Cortex of kidney (tissue), 1 donor: ENCODE measurements at places on chromosomes 2 and 18.

DNA sequence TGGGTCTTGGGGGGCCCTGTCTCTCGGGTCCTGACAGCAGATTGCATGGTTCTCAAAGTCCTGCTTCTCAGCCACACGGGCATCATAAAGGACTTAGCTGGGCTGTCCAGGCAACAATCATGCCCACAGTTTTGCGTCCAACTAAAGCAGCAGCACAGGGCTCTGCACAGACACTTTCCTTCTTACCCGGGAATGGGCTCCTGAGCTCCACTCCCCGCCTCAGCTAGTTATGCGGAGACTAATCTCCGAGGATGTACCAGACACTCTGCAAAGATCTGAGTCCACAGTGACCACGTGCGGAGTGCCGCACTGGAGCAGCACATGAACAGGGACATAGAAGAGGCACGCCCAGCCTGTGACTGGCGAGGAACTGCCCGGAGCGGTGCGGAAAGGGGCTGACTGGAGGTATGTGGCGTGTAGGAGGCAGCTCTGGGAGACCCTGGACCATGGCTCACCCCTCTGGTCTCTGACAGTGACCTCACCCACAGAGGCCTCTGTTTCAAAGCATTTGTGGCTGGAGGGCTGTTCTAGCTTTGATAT, 270.0 kb downstream of the HDAC4 start:
- no peak for DNase-seq

GRCh38 chr2:121977326-121977725, 221.9 kb downstream of the TSN start:
- DNase-seq: no peak

GRCh38 chr2:2021995-2022394, 277.7 kb upstream of the PXDN start:
- no peak for DNase-seq

DNA sequence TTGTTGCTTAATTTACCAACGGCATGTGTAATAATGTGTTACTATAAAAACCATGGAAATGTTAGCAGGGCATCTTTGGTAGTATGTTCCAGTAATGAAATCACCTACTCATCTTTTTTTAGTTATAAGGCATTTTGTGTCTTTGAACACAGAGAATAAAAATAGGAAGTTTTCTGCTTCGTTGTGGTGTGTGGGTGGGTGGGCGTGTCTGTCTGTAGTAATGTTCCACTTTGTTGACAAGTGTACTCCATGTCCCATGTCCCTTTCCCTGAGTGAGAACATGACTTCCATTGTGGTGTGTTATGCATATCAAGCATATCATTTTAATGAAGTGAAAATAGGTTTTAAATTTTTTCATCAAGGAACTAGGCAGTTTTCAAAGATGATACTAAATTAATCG, 149.3 kb downstream of the VWC2L start:
- no peak for DNase-seq

GRCh38 chr2:180128861-180129260, 121.8 kb upstream of the CWC22 start:
- DNase-seq: no peak

- no peak for DNase-seq
Measured at GRCh38 chr2:237060534-237061312, 25.0 kb upstream of the COPS8 start.

DNA sequence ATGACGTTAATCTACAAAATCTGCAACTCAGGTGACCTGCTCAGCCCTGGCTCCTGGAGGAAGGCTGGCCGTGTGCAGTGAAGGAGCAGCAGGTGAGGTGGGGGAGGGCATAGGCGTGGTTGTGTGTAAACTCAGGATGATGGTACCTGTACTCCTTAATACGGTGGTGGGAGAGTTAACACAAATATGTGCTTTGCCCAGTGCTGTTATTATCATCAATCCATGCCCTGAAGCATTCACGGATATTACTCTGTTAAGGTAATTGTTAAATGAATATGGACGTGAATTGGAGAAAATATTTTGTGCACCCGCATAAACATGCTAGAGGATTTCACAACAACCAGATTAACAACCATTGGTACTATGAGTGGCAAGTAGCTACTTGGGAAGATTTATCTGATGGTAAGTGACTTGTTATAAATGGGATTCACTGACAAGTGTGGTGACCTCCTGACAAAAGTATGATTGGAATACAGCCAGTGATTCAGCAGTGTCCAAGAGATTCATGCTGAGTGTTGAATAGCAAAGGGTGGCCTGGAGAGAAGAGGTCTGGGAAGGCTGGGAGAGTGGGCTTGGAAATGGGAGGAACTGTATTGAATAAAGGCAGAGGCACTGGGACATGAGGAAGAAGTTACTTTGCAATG, 194.1 kb downstream of the TPGS2 start:
- DNase-seq: no peak

GRCh38 chr2:71148506-71149063, 18.2 kb downstream of the MPHOSPH10 start:
- no peak for DNase-seq

DNA sequence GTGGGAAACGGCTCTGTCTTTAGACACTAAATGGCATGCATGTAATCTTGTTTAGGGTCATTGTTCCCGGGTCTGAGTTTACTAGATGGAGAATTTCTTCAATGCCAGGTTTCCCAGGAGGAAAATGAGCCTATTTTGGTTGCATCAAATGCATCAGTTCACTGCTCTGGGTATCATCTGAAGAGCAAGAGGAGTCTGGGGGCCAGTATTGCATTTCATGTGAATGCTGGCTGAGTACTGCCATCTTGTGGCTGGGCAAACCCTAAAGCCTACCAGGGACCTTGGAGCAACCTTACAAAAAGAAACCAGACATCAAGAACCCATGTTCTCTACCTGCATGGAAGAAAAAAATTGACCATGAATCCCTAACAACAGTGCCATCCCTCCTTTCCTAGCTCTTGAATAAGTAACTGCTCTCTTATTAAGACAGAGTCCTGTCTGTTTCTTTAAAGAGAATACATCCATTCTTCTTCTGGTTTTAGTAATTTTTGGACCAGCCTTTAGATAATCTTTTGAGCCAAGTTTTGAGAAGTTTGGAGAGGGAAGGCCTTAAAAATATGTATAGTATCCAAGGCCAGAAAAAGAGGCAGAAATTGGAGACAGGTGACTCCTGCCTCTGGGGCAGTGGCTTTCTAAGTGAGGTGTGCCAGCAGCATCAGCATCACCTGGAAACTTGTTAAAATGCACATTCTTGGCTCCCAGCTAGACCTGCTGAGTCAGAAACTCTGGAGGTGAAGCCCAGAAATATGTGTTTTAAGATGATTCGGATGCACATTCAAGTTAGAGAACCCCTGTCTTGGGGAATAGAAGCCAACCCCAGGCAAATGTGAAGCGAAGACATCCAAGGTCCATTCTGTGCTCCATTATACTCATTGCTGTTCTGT, 261.0 kb upstream of the CXCR4 start:
- DNase-seq: no peak

GRCh38 chr2:197138506-197138905, 172.1 kb downstream of the ANKRD44 start:
- DNase-seq: no peak

DNA sequence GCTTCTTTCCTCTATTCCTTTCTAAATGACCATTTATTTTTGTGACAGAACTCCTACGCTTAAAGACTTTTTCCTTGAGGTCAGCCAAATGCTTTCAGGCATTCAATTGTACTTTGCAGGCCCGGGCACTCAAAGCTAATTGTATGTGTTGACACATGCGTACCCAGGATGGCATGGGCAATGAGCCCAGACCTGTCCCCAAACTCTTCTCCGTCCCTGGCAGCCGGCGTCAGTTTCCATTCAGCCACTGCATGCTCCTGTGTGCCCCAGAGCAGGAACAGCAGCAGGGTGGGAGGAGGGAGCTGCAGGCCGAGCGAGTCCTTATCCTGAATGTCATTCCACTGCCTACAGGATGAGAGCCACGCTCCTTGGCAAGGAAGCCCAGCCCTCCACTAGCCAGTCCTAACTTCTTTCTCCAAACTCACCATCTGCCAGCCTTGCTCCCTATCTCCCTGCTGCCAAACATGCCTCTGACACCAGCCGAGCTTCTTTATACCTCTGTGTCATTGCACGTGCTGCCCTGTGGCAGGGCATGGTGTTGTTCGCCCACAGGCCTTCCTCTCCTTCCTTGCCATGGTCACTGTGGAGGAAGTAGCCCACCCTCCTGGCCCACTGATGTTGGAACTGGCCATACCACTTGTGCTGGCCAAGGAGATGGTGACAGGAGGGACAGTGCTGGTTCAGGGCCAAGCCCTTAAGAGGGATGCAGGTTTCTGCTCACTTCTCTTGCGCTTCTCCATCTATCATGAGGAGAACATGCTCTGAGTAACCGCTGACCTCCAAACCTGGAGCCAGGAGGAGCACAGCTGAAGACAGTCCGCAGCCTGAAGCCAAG, 116.9 kb upstream of the FHL2 start:
- no peak for DNase-seq

DNA sequence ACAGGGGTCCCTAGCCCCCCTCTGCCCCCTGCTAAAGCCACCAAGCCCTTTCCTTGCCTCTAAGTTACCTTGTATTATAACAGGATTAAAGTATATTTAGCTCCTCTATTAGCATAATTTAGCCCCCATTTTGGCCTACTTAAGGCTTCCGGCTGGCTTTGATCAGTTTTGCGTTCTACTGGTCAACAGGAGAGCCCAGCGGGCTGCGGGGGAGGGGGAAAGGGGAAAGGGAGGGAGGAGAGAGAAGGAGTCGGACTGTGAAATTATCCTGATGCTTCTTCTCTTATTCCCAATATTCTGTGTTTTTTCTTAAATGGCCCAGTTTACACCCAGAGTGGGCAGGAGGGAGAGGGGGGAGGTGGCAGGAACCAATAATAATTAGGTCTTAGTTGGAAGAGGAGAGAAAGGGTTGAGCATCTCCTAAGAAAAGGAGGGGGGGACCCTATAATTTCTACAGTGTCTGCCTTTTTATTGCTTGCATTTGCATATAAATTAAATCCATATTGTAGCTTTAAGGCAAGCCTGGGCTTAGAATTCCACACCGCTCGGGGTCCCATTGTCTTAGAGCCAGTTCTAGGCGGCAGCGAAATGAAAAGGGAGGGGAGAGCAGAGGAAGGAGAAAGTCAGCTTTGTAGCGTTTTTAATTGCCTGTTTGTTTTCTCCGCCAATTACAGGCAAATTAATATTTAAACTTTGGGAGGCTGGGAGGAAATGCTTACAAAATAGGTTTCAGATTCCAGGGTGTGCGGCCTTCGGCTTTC, 39.6 kb downstream of the EN1 start:
- DNase-seq: no peak

- DNase-seq: no peak
Measured at GRCh38 chr2:189751080-189751658, 11.4 kb downstream of the OSGEPL1 start.

DNA sequence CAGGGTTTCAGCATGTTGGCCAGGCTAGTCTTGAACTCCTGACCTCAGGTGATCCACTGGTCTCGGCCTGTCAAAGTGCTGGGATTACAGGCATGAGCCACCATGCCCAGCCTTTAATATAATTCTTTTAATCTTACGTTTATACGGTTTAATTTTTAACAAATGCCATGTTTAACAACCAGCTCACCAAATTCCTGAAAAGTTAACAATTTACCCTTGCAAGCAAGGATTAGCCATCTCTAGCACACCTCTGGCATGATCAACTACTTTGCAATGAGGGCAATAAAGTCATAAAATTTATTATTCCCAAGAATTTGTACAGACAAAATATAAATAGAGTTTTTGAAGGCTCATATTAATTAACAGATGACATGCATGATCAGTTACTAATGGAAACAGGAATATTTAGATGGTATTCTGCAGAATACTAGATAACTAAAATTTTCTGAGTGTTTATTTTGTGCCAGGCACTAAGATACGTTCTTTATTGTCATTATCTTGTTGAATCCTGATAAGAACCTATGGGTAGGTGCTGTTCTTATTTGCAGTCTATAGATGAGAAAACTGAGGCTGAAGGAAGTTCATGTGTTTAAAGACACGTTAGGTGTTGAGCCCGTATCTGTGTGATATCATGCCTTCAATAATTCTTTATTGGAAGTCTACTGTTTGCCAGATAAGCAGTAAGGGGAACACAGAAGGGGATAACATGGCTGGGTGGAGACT, 190.1 kb downstream of the CDCA7 start:
- DNase-seq: no peak

- no peak for DNase-seq
Measured at GRCh38 chr2:98731041-98731893, at the start of gene MGAT4A. Gene MGAT4A, minus strand, starts transcription at chr2:98731132. Its CDS starts 4,800 bp downstream, at chr2:98726332.

GRCh38 chr2:214320211-214320610, 90.6 kb upstream of the VWC2L start:
- DNase-seq: no peak

GRCh38 chr2:121969766-121970639, 214.6 kb downstream of the TSN start:
- no peak for DNase-seq

- no peak for DNase-seq
Measured at GRCh38 chr18:6370410-6370809, 44.3 kb downstream of the L3MBTL4 start.

DNA sequence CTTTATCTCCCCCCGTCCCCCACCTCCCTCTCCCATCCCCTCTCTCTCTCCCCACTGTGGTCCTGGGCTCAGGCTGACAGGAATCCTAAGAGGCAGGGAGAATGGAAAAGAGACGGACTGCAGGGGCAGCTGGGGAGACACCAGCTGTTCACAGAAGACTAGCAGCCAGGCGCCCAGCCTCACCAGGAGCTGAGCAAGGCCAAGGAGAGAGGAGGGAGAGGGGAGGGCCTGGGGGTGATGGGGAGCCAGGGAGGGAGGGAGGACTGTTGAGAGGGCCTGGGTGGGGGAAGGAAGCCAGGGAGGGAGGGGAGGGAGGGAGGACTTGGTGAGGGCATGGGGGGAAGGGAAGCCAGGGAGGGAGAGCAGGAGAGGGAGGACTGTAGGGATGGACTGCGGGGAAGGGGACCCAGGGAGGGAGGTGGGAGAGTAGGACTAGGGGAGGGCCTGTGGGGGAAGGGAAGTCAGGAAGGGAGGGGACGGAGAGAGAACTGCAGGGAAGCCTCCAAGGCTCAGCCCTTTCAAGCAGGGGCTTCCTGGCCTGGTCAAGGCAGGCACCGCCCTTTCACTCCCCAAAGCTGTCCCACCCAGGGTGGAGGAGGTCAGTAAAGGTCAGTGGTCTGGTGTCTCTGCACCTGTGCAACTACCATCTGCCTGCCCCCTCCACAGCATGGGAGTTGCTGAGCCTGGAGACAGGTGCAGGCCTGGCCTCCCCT, 517.7 kb upstream of the MYT1L start:
- no peak for DNase-seq

GRCh38 chr2:161033059-161033660, 127.1 kb upstream of the TANK start:
- no peak for DNase-seq

- no peak for DNase-seq
Measured at GRCh38 chr2:219737270-219737691, 109.9 kb downstream of the SLC4A3 start.
